Activated CD4-positive, alpha-beta T cell treated with anti-CD3 and anti-CD28 coated beads for 4 hours (primary cell): ENCODE measurements at places on chromosomes 2 and 18.

- no peak for DNase-seq
Observed at GRCh38 chr2:31558401-31559295, 22.1 kb downstream of the SRD5A2 start.

- no peak for DNase-seq
Observed at GRCh38 chr2:30823452-30823851, 16.2 kb upstream of the CAPN13 start.

DNA sequence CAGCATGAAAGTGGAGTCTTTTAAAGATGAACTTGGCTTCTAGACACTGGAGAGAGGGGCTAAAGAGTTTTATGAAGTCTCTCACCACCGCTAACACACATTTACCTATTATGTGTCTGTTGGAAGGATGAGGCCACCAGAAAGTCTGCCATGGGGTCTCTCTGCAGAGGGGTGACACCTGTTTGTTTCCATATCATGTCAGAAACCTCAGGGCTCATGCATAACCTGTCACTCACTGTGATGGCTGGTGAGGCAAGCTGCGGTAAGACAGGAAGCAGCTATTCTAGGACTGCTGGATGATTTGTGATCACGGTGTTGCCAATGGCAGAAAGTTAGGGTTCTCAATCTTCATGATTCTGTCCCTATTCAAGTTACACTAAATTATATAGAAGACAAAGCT is 60.8 kb upstream of the DNMT3A start:
- DNase-seq, result no peak

DNA sequence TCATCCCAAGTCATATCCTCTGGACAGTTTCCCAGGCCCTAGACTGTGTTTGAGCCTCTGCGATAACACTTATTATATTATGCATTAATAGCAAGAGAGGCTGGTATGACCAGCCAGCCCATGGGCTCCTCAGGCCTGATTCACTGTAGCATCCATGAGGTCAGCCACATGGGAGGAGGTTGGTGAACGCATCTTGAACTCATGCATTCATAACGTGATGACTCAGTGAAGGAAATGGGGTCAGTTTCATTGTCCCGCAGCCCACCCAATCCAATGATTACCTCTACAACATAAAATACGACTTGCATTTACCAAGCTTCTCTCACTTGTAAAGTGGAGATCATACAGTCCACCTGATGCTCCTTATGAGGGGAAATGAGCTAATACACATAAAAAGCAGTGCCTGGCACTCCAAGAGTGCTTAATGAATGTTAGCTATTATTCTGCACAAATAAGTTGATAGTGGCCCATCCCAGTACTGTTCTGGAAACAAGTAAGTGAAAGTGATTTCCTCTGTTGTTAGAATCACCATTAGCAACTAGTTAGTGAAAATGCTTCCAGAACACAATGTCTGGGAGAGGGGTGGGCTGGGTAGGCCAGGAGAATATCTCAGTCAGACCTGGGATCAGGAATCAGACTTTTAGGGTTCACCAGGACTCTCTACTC is 46.1 kb upstream of the CELF4 start:
- no peak for DNase-seq

GRCh38 chr2:215782965-215783364 is 230.4 kb downstream of the MREG start:
- DNase-seq, result no peak

DNA sequence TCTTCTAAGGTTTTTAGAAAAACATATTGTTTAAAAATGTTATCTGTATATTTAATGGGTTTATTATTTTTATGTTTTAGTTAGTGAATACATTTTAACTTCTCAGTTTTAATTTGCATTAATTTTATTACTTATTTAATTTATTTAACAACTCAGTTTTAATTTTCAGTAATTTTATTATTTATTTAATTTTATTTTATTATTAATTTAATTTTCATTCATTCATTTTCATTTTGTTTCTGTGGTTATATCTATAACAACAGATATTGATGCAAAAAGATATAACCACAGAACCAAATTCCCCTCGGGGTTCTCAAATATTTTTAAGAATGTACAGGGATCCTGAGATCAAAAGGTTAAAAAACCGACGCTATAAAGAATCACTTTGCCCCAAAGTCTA is 23.0 kb downstream of the FAM237A start:
- no peak for DNase-seq

DNA sequence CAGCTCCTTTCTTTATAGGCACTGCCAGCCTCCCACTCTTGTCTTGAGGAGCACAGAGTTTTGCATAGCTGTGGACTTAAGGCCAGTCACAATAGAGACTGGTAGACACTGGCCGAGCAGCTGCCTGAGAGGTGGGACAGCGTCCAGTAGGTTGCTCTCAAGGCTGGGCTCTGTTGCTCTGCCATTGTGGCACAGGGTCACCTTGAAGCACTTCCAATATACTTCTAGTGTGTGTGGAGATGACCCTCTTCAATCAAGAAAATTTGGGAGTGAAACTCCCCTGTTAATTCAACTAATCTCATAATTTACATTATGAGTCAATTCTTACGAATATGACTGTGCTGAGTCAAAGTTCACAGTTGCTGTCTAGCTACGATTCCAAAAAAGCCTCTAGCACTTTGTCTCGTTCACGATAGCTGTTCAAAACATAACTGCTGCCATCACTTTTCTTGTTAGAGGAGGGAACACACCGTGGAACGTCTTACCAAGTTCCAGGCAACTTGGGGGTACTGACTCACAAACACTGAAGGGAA is 636.2 kb downstream of the EPHA4 start:
- DNase-seq, result no peak

DNA sequence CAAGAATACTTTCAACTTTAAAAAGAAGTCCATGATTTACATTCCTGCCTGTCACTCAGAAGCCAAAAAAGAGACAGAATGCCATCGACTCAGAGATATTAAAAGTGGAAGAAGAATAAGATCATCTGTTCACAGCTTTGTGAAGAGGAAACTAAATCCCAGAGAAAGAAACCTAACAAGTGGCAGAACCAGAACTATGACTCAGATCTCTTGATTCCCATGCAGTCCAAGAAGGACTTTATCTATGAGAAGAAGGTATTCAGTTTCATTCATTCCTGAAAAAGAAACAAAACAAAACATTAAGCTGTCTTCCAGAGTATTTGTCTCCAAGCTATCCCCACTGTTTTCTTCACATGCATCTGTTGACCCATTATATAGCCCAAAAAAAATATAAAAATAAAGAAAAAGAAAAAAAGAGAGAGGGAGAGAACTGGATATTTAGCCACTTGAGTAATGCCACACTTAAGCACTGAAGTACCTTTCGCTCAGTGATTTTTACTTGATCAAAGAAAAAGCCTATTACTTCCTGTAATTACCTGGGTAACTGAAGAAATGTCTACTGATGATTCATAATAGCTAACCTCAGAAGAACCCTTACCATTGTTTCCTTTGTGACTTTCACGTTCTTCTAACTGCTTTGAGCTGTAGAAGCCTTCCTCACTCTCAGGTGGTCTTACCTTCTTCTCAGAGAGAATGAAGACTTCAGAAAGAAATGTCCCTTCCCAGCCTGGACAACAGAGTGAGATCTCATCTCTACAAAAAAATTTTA is 17.7 kb upstream of the AKAIN1 start:
- DNase-seq, result no peak

GRCh38 chr2:64362562-64363026 is 91.4 kb upstream of the LGALSL start:
- DNase-seq, result no peak

DNA sequence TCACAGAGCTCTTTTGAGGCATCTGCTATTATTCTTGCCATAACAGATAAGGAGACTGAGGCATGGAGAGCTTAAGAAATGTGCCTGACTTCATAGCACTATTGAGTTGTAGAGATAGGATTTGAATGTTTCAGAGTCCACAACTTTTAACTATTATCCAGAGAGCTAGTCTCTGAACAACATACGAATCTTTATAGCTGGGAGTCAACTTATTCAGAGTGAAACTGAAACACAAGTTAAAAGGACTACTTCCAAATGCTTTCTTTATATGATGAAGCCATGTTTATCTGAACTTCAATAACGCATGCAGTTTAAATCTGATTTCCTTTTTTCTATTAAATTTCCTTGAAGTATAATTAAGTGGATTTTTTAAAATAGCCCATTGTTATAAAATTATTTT is 268.8 kb downstream of the IKZF2 start:
- no peak for DNase-seq

DNA sequence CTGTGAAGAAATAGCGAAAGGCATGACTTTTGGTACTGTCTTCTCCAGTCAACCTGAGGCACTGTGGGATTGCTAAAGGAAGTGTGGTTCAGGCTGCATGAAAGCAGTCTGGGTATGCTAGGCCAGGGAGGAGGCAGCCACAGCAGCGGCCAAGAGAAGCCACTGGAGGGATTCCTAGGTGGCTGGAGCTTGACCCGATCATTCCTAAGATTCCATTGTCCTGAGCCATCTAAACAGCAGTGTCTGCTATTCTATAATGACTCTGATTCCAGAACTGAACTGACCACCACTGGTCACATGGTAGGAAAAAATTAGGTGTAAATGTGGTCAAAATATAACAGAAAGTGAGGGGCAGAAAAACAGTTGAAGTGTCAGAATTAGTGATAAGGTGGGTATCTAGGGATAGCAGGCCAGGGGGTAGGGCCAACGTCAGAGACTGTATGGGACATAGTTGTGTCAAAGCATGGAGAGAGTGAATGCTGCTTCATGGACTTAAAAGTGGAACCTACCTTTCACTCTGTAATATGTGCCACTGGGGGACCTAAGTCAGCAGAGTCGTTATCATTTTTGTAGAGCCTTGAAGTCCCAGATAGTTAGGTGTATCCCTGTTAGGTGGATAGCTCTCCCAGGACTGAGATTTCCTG is 204.6 kb downstream of the CTNNA2 start:
- DNase-seq, result no peak

DNA sequence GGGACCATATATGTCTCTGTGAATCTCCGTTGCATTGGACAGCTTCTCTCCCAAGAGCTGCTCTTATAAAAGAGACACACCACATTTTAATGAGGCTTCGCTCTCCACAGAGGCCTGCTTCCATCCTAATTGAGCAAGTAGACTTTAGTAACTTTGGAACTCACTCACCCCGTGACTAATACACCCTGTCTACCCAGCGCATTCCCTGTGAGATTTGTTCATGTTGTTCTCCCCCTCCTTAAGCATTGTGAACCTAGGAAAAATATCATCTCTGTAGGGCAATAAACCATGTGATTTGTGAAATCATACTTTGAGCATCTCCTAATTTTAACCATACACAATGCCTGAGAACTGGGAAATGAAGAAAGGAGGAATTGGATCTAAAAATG is 56.9 kb downstream of the MCFD2 start:
- DNase-seq, result no peak

- DNase-seq, result no peak
Observed at GRCh38 chr2:127096718-127097470, 10.1 kb downstream of the BIN1 start.

GRCh38 chr2:239944694-239945551 is 80.2 kb downstream of the NDUFA10 start:
- no peak for DNase-seq

GRCh38 chr2:73111073-73112025 is 1.4 kb downstream of the RAB11FIP5 start:
- no peak for DNase-seq

GRCh38 chr2:217875556-217876252 is 127.1 kb downstream of the TNS1 start:
- no peak for DNase-seq

GRCh38 chr2:29462293-29462692 is 347.1 kb downstream of the CLIP4 start:
- no peak for DNase-seq

GRCh38 chr18:59916746-59917145 is 16.9 kb downstream of the PMAIP1 start:
- no peak for DNase-seq

- no peak for DNase-seq
Observed at GRCh38 chr2:56134861-56135260, 48.9 kb upstream of the CCDC85A start.

DNA sequence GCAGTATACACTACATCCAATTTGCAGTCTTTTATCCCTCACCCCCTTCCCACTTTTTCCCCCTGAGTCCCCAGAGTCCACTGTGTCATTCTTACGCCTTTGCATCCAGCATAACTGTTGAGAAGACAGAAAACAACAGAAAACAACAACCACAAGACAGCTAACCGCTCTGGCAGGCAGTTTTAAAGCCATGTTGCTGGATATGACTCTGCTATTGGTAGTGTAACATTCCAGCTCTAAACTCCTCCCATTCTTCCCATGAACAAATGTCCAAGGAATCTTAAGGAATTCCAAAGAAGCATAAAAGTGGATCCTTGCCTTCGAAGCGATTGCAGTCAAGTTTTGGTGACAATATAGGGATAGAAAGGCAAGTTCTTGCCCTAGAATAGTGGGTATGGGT is 599.1 kb downstream of the NYAP2 start:
- DNase-seq, result no peak

- DNase-seq, result no peak
Observed at GRCh38 chr2:24351981-24352380, 8.4 kb downstream of the ITSN2 start.

DNA sequence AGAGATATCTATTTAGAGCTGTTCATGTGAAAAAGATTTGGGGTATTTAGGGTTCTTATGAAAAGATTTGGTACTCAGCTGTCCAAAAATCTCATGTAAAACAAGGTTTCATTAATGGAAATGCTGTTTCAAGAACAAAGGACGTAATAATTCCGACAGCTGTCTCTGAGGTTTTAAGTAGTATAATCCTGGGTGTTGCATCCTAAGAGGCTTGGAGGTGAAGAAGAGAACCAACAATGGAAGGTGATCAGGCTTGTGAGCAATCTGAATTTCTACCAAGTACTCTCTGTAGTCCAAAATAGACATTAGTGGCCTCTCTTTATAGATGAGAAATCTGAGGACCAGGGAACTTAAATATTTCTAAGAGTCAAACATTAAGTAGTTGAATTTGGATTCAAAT is 205.1 kb downstream of the BABAM2 start:
- DNase-seq, result no peak

DNA sequence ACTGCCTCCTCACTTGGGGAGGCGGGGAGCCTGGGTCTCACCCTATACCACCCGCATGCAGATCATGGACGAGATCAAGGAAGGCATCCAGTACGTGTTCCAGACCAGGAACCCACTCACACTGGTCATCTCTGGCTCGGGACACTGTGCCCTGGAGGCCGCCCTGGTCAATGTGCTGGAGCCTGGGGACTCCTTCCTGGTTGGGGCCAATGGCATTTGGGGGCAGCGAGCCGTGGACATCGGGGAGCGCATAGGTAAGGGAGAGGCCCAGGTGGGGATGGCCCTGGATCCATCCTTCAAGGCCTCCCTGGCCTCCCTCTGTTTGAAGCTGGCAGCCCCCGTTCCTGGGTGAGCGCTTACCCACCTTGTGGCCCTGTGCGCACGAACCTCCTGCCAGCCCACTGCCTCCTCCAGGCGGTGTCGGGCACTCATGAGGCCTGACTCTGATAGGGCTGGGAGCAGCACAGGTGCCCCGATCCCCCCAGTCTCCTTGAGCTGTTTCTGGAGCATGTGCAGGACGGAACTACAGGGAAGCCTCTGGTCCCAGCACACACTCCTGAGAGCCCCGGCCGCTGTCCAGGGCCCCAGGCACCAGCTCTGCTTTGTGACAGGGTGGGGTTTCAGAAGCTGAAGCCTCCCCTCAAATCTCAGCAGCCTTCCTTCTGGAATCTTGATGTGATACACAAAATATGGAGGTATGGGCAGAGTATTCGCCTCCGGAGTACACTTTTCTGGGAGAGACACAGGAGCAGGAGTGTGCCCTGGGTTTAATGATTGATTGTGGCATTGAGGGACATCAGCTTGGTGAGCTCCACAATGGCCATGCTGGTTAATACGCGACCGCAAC is 708 bp downstream of the AGXT start:
- DNase-seq, result no peak
